H4 (cell line): ENCODE measurements at places on chromosomes 7 and 10.
A peak's percentile ranks its signal among the peaks of the same experiment; 100 is the strongest.

GRCh38 chr7:23357190-23358093 is 58.3 kb downstream of the MALSU1 start:
- peak; percentile 78 for DNase-seq

GRCh38 chr7:3021825-3022224 is 21.8 kb downstream of the CARD11 start:
- no peak for DNase-seq

DNA sequence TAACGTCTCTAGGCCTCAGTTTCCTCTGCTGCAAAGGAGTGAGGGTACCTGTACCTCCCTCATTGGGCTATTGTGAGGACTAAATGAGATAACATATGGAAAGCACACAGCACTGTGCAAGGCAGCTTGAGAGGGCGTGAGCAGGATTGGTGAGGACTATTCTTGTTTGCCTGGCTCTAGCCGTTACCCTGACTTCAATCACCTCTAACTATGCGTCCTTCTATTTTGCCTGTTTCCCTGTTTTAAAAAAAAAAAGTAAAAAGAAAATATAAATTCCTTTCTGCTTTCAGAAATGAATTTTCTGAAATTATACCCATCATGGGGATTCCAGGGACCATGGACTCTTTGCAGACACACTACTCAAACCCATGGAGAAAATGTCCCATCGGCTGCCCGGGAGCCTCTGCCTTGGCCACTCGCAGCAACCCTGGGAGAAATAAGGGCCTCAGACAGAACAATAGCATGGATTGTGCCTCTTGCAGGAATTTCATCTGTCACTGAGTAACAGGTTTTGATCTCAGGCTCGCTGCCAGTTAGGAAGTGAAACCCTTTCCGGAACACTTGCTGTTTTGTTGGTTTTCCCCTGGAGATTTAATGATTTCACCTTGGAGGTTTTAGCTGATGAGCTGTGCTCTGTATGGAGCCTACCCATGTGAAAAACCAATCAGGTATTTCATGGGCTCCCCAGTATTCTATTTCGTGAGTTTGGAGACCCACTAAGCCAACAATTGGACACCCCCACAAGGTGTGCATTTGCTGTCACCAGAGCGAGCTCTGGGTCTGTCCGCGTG is 55.6 kb downstream of the STEAP1B start:
- no peak for DNase-seq

GRCh38 chr7:10156972-10157371 is 816.7 kb upstream of the PHF14 start:
- no peak for DNase-seq

DNA sequence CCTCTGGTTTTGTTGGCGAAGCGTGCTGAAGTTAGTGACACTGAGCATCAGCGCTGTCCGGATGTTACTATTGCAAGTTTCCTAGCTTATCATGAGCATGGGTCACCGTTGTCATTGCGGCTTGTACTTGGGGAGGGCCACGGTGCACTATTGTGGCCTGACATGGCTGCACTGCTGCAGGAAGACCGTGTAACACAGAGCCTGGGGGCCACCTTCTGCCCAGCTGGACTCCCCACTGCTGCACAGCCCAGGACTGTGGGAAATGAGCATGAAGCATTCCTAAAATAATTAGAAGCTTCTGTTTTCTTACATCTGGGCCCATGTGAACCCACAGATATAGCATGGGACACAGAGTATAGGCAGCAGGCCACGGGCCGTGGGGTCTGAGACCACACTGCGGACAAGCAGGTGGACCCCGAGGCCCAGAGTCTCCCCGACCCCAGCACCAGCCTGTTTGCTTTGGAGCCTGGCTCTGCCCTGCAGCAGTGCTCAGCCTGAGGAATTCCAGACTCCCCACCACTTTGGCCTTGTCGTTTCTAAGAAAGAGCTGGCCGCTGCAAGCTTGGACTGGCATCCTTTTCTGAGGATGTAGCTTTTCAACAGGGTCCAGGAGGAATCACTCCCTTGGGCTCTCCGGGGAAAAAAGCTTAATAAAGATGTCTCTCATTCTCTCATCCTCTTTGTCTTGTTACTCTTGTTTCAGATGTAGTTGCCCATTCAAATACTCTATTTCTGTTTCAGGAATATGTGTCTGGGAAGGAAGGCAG is 179.2 kb downstream of the CCDC3 start:
- no peak for DNase-seq

GRCh38 chr7:26360650-26361049 is 69.0 kb downstream of the SNX10 start:
- no peak for DNase-seq

- peak; percentile 76 for DNase-seq
Measured at GRCh38 chr7:98423043-98423442, 22.2 kb upstream of the BAIAP2L1 start.

- peak; percentile 30 for DNase-seq
Measured at GRCh38 chr7:126185959-126186580, 1066.7 kb downstream of the GRM8 start.

GRCh38 chr7:136405931-136406777 is 429.0 kb upstream of the MTPN start:
- DNase-seq: peak; percentile 65

DNA sequence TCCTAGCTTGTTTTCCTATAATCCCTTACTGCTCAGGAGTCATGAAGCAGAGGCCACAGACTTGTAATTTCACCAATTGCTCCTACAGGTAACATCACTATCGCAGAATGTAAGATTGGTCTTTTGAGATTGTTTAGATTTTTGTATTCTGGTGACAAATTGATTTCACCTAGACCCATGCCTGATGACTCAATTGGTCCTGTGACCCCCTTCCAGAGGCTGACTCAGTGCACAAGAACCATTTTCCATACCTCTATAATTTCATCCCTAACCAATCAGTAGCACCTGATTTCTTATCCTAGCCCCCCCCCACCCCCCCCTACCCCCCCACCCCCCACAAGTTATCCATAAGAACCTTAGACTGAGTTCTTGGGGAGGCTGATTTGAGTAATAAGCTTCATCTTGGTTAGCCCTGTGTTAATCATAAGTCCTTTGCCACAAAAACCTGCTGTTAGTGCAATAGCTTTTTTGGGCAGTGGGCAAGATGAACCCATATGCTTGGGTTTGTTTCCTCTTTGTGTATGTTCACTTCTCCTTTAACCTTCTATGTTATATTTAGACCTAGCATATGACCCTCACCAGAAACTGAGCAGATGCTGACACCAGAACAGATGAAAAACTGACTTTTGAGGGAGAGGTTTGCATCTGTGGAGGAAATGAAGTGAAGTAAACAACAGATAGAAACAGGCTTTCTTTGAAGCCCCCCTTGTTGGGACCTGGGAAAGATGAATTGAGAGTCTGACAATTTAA is 187.1 kb downstream of the KIF20B start:
- no peak for DNase-seq

DNA sequence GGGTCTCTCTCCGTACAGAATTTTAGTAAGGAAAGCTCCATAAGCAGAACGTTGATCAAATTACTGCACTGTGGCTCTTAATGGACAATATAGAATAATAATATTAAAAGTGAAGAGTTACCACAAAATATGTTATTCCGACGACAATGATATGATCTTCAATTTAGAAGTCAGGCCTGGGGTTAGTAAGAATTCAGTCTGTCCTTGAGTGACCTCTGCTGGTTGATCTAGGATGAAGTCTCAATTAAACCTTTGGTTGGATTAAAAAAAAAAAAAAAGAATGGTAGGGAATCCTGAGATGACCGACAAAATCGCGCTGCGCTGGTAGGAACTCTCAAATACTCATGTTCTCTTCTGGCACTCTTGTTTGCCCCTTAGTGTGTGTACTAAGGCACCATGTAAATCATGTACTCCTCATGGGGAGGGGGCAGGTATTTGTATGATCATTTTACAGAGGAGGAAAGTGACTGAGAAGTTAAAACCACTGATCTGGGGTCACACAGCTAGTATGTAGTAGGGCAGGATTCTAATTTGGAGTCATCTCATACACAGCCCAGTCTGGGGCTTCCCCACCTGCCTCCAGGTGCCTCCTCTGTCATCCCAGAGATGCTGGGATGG is 161.3 kb upstream of the NPVF start:
- DNase-seq: peak; percentile 76

DNA sequence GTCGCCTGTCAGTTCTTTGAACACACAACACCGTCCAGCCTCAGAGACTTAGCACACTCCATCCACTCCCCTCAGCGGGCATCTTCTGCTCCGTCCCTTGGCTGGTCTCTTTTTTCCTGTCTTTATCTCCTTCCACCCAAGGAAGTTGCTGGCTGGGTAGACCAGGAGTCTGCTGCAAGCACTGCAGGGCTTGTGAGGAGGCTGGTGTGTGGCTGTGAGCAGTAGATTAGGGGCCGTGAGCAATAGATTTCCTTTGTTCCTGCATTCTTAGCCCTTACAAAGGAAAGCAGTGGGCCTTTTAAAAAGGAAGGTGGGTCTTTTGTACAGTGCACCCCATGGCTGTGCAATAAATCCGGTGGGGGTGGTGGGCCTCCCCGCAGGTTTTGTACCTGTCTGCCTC is 100.3 kb upstream of the BTBD16 start:
- no peak for DNase-seq

DNA sequence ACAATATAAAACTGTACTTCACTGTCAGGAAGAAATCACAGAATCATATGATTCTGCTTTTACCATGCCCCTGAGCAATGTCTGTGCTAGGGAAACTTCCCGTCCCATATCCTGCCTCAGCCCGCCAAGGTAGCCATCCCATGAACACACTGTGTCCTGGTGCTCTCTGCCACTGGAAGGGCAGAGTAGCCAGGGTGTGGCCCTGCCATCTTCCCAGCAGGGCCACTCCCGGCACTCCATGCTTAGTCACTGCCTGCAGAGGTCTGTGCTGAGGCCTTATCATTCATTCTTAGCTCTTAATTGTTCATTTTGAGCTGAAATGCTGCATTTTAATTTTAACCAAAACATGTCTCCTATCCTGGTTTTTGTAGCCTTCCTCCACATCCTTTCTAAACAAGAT is 31.8 kb downstream of the AP3M1 start:
- DNase-seq: no peak

DNA sequence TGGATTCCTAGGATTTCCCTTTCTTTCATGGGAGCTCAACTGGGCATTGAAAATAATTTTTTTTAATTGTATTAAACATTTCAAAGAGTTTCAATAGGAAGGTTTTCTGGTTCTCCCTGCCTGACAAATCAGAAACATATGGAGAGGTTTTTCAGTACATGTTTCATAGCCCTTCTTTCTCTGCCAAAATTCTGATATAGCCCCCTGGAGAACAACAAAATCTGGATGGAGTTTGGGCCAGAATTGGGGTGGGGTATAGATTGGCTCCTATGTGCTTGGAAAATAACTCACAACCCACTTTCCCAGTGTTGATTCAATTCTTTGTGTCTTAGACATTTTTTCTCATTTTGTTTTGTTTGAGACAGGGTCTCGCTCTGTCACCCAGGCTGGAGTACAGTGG is 24.6 kb upstream of the EIF4H start:
- DNase-seq: no peak

GRCh38 chr10:124685261-124685660 is 58.9 kb downstream of the FAM53B start:
- no peak for DNase-seq

DNA sequence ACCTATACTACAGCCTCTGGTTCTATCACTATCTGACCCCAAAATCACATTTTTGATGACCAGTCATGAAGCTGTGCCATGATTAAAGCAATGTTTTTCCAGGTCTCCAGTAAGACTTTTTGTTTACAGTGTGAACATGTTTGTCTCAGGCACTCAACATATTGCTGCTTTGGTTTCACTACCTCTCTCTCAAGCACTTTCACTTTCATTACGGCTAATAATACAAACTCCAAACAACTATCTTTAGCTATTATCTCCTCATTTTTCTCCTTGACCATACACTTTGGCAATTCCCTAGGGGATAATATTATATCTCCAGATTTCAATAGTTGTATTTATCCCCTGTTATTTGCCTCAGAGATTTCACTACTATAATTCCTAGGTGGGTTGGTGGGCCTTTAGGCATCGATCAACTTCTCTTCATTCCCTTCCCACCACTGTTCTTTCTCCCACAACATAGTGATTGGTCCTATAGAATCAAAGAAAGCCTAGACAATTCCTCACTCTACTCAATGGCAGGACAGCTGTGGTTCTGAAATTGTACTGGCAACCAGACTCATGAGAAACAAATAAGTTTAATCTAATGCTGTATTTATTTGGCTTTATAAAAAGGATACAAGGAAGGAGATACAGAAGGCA is 261.4 kb upstream of the ZWINT start:
- DNase-seq: peak; percentile 37

- DNase-seq: no peak
Measured at GRCh38 chr10:58806970-58807628, 294.4 kb downstream of the BICC1 start.

DNA sequence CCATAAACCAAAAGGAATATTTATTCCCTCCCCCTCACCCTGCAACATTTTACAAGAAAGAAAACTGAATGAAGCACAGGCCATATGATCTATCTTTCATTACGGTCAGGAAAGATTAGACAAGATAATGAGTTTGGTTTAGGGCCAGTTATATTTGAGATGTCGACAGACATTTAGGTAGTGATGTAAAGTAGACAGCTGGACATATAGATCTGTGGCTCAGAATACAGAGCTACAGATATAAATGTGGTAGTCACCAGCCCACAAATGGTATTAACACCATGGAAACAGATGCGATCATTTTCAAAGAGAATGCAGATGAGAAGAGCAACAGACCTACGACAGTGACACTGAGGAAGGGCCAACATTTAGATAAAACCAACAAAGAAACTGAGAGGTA is 142.5 kb downstream of the SRPK2 start:
- no peak for DNase-seq

- DNase-seq: peak; percentile 61
Measured at GRCh38 chr7:40298421-40298820, 163.6 kb downstream of the SUGCT start.

DNA sequence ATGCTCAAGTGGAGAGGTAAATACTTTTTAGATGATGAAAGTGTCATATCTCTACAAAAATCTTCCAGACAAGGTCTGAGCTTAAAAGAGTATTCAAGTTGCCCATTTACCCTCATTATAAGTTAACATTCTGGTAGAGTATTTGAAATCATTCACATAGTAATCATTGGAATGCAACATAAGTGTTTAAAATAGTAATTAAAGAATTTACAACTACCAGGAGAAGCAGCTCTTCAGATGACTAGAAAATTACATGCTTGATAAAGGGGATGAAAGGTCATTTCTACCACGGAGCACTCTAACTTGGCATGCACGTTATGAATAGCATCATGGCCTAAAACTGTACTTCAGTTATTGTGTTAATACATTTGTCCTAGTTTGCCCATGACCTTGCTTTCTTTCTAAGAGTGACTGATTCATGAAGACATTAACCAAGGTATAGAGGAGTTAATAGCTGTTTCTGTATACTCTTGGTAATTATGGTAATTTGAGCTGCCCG is 120.0 kb downstream of the SEMA3E start:
- no peak for DNase-seq
